ENCODE measurements at places on chromosomes 12 and 14. TPM values are rescaled to one million over a fixed set of nuclear protein-coding genes. Genes with fewer than 3 reads are reported as not detected.

Gene AQP2
- total RNA-seq, result not detected

Gene SALL2
- total RNA-seq, result 0.48 TPM

Gene SETD1B
- 1.1 TPM for total RNA-seq

Gene NKX2-1
- not detected for total RNA-seq

Gene ENDOU
- total RNA-seq, result not detected

Gene KRT6C
- not detected for total RNA-seq

Gene CLEC1B
- total RNA-seq, result not detected

Gene NFE2
- 0.39 TPM for total RNA-seq

Gene RFX4
- total RNA-seq, result not detected

Gene HOXC12
- total RNA-seq, result not detected

Gene DPPA3
- total RNA-seq, result not detected

Gene TBX5
- not detected for total RNA-seq

Gene KRT75
- total RNA-seq, result not detected

DNA sequence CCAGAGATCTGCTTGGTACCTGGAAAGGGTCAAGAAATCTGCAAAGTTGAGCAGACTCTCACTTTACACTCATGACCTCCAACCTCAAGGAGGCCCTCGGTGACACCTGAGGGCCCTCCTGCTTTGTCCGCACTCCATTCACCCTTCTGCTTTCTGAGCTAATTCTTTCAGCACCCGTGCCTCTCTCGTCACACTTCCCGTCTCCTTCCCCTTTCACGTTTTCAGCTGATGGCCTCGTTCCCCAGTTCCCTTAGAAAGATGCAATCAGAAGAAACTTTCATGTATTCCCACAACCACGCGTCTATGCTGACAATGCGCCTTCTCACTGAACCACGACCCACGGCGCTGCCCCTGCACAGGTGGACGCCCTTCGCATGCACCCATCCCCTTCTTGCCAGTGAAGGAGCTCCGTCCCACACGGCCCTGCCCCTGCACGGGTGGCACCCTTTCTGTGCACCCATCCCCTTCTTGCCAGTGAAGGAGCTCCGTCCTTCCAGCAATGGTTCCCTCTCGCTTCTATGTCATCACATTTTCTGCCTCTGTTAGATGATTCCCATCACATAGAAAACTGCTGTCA is 340.1 kb upstream of the FKBP4 start:
- no peak for DNase-seq

- DNase-seq, result no peak
These were observed 6.7 kb downstream of the FNTB start for GRCh38 chr14:64993266-64993930.

- no peak for DNase-seq
These were observed 520.7 kb downstream of the NRXN3 start for GRCh38 chr14:78690836-78691235.

GRCh38 chr12:52445876-52446275 is 6.1 kb downstream of the KRT6B start:
- no peak for DNase-seq

DNA sequence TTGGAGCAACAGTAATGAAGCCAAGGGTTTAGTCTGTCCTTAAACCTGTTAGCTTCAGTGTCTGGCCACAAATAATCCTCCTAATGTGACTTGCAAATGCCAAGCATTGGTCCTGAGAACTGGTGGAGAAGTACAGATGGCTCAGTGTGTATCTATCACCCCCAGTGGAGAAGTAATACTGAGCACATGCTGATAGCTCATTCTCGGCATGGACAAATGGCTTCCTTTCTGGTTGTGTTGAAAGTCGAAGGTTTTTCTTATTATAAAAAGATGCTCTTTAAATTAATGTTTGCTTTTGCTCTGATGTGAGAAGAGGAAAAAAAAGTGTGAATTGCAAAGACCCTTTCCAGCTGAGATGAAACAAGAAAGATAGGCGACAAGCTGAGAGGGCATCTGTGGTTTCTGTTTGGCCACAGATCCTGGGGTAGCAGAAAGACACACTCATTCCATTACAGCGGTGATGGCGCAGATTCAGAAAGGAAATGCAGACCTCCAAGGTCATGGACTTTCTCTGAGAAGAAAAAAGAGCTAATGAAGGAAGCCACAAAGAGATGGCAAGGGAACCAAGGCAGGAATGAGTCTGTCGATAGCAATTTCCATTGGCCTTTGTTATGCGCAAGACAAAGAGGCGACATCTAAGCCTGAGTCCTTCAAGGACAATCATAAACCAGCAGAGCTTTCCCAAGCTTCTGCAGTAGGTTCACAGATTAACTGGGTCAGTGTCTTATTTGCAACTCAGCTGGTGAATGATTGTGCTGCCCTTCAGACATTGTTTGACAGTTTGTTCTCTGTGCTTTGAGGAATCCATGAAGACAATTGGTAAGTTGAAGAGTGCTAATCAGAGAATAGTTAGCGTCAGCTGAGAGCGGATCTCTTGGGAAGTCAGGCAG is 155.5 kb upstream of the RGS6 start:
- no peak for DNase-seq

- no peak for DNase-seq
These were observed 9.0 kb downstream of the MVK start for GRCh38 chr12:109582636-109583035.

DNA sequence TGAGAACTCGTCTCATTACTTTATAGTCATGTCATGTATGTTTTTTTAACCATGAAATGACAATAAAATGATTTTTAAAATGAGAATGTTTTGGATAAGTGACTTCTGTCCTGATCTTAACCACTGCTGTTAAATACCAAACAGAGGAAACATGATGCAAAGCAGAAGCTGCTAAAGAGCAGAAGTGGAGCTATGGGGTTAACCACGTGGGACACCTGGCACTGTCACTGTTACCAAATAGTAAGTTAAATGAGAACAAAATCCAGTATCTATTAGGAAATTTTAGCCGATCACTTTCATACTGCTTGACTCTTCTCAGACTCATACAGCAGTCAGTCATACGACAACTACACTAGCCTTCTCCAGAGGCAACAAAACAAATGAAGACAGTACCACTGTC is 82.4 kb downstream of the SCAF11 start:
- DNase-seq, result no peak

- no peak for DNase-seq
These were observed 20.9 kb upstream of the PLXNC1 start for GRCh38 chr12:94127239-94128131.

DNA sequence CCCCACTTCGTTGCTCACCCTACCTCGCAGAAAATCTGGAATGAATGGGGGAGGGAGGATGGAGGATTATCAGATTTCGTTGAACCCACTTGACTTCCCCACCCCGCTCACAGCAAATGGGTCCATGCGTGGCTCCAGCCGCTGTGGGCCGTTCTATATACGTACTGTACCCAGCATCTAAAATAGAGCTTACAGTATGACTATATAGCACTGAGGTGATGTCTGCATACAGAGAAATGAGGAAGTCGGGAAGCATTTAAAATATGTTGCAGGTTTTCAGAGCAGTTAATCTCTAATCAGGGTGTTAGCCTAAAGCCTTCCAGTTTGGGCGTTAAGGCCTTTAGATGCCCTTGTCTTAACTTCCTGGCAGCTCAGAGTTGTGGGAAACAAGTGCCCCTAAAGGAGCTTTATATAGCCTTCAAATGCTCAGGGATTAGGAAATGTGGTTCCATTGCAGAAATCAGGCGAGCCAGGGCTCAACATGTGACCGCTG is 1.4 kb downstream of the BICDL1 start:
- DNase-seq, result no peak

GRCh38 chr14:91927191-91927590 is 20.3 kb downstream of the FBLN5 start:
- no peak for DNase-seq

DNA sequence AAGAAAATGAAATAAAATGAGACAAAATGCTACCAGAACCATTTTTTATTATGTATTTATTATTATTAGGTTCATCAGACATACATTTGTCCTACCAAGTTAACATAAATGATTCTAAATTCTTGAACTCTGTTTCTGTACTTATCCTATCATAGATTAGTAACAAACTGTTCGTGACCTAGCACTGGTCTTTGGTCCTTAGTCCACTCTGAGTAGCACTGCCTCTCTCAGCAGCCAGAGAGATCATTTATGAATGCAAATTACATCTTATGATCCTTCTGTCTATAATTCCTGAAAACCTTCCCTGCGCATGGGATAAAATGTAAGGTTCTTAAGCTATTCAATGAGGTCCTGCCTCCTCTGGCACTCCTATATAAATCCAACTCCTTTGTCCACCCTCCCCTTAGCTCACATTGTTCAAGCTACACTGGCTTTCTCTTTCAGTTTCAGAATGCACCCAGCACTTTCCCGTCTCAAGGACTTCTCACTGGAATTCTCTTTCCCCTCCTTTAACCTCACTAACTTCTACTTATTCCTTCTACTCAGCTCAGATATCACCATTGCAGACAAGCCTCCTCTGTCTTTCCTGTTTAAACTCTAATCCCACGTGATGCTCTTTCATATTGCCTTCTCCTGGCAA is 17.1 kb downstream of the PDZRN4 start:
- DNase-seq, result no peak

DNA sequence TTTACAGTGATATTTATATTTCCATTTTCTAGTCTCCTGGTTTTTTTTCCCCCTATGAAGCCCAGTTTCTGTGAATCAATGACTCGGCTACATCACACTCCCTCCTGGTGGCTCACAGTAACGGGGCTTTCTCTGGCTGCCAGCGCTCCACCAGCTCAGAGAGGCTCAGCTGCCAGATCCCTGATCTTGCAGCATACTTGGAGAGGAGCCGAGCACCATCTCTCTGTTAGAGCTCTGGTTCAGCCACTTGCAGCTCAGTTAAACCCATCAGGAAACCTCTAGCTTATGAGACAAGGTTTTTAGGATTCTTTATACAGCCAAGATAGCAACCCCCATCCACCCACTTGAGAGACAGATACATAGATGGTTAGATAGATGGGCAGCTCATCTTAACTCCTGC is 74.6 kb downstream of the CIT start:
- DNase-seq, result no peak

- DNase-seq, result no peak
These were observed 417.6 kb downstream of the NAV3 start for GRCh38 chr12:78248321-78248720.

GRCh38 chr12:131061041-131061806 is 107.5 kb downstream of the ADGRD1 start:
- DNase-seq, result no peak

DNA sequence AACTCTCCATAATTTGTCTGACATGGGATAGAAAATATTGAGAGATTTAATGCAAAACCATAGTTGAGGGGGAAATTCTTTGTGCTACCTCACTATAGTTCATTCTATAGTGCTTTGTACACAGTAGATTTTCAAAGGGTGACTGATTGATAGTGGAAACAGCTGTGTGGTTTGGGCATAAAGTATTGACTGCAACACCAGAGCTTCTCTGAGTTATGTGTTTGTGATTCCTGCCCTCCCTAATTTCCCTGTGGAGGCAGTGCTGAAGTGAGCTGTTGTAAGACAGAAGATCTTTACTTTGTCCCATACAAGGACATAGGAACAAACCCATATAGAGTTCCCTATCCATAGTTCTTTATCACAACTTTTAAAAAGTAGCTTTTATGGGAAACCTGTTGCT is 47.1 kb downstream of the PTPRQ start:
- no peak for DNase-seq

GRCh38 chr12:108423486-108423885 is 84.4 kb upstream of the CMKLR1 start:
- no peak for DNase-seq

GRCh38 chr12:52903285-52903854 is 1.5 kb downstream of the KRT8 start:
- peak; percentile 72 for DNase-seq

GRCh38 chr12:67367843-67368242 is 98.7 kb downstream of the CAND1 start:
- DNase-seq, result no peak

Measured in RPMI7951 (cell line).